ENCODE measurements at places on chromosomes 7 and 10. TPM values are rescaled to one million over a fixed set of nuclear protein-coding genes. Genes with fewer than 3 reads are reported as not detected.

- no peak for DNase-seq
- H3K4me3 ChIP-seq, result no peak overlapping the region
- no peaks in the 10 kb centered on the region for H3K4me1 ChIP-seq
- H3K27ac ChIP-seq, result no peak overlapping the region
- H3K36me3 ChIP-seq, result no peaks in the 10 kb centered on the region
Observed at GRCh38 chr10:44885710-44886109, 25.4 kb upstream of the TMEM72 start.

GRCh38 chr10:77773631-77774426 lies 136.2 kb upstream of the KCNMA1 start:
- H3K36me3 ChIP-seq, result no peaks in the 10 kb centered on the region
- no peak overlapping the region for H3K4me3 ChIP-seq
- no peaks in the 10 kb centered on the region for H3K4me1 ChIP-seq
- no peak for DNase-seq
- no peak overlapping the region for H3K27ac ChIP-seq
- no peaks in the 10 kb centered on the region for H3K27me3 ChIP-seq

- no peaks in the 10 kb centered on the region for H3K36me3 ChIP-seq
- no peak overlapping the region for H3K27ac ChIP-seq
- H3K4me3 ChIP-seq, result no peak overlapping the region
- H3K4me1 ChIP-seq, result no peaks in the 10 kb centered on the region
Observed at GRCh38 chr7:99748846-99749579, 14.0 kb upstream of the CYP3A7 start.

GRCh38 chr7:158042156-158042880 lies 545.3 kb downstream of the PTPRN2 start:
- DNase-seq, result no peak
- H3K27me3 ChIP-seq, result no peaks in the 10 kb centered on the region
- no peak overlapping the region for H3K4me3 ChIP-seq
- no peaks in the 10 kb centered on the region for H3K4me1 ChIP-seq
- no peak overlapping the region for H3K27ac ChIP-seq
- no peaks in the 10 kb centered on the region for H3K36me3 ChIP-seq

DNA sequence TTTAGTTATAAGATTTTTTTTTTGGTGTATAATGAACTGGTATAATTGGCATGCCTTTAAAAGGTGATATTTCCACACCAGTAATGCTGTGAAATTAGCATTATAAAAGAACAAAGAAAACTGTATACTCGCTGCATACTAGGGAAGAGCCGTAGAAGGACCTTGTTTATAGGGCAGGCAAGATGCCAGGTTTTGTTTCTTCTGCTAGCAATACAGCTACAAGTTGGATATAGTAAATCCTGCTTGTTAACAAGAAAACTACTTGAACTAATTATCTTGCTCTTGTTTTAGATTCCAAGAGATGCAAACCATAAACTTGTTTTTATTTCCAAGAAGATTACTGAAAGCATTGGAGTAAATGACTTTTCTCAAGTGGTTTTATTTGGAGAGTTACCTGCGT lies 1.9 kb downstream of the DNAH11 start:
- peaks cover 13% of the 10 kb centered on the region for H3K4me1 ChIP-seq
- H3K36me3 ChIP-seq, result no peaks in the 10 kb centered on the region
- H3K4me3 ChIP-seq, result no peak overlapping the region
- peaks cover 40% of the 10 kb centered on the region for H3K27me3 ChIP-seq
- DNase-seq, result no peak

RTKN2 gene
- total RNA-seq, result 99.5 TPM

TECTB gene
- not detected for total RNA-seq

SLC39A12 gene
- total RNA-seq, result not detected

SEMA4G gene
- total RNA-seq, result 1.1 TPM

CALHM3 gene
- not detected for total RNA-seq

CUTC gene
- 21.8 TPM for total RNA-seq

CPA2 gene
- total RNA-seq, result not detected
